Hepatocyte (in vitro differentiated cells): ENCODE measurements at places on chromosomes 3 and 15. TPM values are rescaled to one million over a fixed set of nuclear protein-coding genes. Genes with fewer than 3 reads are reported as not detected.

Gene TMEM207
- 2.1 and 2.9 TPM in 2 replicates for total RNA-seq

DNA sequence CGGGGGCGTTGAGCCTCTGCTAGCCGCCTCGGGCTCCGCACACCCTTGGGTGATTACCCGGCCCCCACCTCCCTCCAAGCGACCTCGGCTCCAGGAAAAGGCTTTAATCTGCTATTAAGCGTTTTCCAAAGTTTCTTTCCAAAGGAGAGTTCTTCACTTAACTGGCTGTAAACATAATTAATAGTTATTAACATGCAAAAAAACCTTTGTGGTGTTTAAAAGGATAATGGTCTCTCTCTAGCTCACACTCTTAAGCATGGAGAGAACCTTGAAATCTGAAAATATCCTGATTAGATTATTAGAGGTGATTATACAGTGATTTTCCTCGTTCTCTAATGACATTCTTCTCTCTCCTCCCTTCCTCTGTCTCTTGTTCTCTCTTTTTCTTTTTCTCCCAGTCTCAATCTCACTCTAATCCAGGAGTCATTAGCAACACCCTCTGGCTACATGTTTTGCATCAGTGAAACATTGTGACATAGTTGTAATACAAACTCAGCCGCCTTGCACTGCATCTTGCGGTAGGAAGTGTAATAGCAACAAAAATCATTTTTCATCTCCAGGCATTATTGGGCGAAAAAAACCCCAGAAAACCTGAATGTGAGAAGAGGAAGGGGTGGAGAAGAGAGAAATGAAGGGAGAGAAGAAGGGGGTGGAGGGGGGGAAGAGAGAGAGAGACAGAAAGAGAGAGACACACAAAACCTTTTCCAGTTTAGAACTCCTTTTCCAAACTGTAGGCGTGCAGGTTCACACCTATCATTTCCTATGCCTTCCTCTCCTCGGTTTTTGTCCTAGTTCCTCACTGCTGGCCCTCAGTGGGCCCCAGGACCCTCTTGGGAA lies 24.4 kb downstream of the NR2F2 start:
- H3K36me3 ChIP-seq = no peaks in the 10 kb centered on the region
- H3K4me1 ChIP-seq = peaks cover 9% of the 10 kb centered on the region
- no peak overlapping the region for H3K27ac ChIP-seq
- peak; percentile 57 for DNase-seq
- H3K4me3 ChIP-seq = no peak overlapping the region
- peaks cover 90% of the 10 kb centered on the region for H3K27me3 ChIP-seq

Gene PLAAT1
- total RNA-seq = 0.87 and 1.9 TPM in 2 replicates

- peaks cover 5% of the 10 kb centered on the region for H3K4me1 ChIP-seq
- DNase-seq = no peak
- H3K27me3 ChIP-seq = no peaks in the 10 kb centered on the region
- no peak overlapping the region for H3K27ac ChIP-seq
- no peak overlapping the region for H3K4me3 ChIP-seq
These were observed 151.8 kb downstream of the GMNC start for GRCh38 chr3:190710723-190711122.

DNA sequence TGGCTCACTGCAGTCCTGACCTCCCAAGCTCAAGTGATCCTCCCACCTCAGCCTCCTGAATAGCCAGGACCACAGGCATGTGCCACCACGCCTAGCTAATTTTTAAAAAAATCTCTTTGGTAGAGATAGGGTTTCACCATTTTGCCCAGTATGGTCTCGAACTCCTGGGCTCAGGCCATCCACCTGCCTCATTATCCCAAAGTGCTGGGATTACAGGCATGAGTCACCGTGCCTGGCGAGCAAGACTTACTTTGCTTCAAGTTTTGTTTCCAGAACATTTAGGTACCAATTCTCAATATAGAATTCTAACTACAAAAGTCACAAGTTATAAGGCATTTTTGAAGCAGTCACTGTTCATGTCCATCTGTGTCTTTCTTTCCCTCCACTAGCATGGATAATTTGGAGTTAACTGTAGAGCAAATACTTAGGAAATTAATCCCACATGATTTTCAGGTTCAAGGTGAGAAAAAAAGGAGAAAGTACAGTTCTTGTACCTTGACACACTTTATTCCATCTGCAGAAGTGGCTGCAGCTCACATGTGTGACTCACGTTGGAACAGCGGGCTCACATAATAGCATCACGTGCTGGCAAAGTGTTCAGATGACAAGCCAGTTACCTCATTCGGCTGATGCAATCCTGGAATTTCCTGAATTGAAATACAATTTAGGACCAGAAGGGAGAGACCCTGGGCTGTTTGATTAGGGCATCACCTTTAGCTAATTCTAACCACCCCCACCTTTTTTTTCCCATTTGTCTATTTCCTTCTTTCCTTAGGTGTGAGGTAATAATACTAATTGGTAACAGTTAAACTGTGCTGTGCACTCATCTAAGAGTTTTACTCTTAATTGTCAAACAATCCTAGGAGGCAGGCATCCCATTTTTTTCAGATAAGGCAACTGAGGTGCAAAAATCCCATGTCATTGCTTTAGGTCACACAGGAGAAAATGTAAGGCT lies 46.9 kb upstream of the NEDD4 start:
- peak; percentile 94 for DNase-seq
- no peak overlapping the region for H3K4me3 ChIP-seq
- H3K4me1 ChIP-seq = peaks cover 50% of the 10 kb centered on the region
- H3K36me3 ChIP-seq = no peaks in the 10 kb centered on the region
- peak overlapping the region; percentile 96 for H3K27ac ChIP-seq

Gene ADGRG7
- 33.3 and 34.1 TPM in 2 replicates for total RNA-seq

Gene TRAT1
- not detected in 2 replicates for total RNA-seq

DNA sequence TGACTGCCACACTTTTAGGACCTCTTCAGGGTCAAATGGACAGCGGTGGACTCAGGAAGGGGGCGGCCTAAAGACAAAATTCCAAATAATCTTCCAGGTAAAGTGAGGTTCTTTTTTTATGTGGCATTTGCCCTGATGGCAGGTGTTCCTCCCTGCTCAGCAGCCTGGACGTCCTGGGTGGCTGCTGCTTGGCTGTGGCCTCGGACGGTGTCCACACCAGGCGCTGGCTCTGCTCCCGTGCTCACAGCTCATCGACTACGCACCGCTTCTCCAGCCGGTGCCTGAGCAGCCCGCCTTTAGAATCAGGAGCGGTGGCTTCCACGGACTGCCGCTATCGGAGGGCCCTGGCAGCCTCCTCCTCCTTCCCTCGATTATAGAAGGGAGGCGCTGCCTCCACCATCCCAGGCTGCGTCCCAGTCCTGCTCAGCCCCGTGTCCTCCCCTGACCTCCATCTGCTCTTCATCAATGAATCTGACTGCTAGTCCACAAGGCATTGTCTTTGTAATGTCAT lies 41.9 kb downstream of the PCSK6 start:
- no peaks in the 10 kb centered on the region for H3K27me3 ChIP-seq
- H3K4me3 ChIP-seq = no peak overlapping the region
- no peak for DNase-seq
- peaks cover 29% of the 10 kb centered on the region for H3K4me1 ChIP-seq
- H3K36me3 ChIP-seq = no peaks in the 10 kb centered on the region

Gene ARMC8
- total RNA-seq = 47.0 and 52.4 TPM in 2 replicates

DNA sequence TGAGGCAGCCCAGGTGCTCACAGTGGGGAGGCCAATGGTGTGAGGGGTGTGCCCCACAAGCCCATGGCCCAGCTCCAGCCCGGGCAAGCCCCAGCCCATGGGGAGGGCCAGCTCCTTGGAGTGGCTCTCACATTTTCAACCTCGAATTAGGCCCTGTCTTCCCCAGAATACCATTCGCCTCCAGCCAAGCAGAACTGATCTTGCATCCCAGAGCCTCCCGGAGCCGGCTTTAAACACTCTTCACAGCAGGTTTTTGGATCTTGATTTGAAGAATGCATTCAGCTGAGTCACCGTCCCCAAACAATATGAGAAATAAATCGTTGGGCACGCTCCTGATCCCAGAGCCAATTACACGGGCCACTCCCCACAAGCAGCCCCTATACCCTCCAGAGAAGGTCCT lies 23.7 kb downstream of the TPRA1 start:
- H3K27me3 ChIP-seq = no peaks in the 10 kb centered on the region
- no peak for DNase-seq
- H3K4me3 ChIP-seq = no peak overlapping the region
- no peaks in the 10 kb centered on the region for H3K4me1 ChIP-seq

DNA sequence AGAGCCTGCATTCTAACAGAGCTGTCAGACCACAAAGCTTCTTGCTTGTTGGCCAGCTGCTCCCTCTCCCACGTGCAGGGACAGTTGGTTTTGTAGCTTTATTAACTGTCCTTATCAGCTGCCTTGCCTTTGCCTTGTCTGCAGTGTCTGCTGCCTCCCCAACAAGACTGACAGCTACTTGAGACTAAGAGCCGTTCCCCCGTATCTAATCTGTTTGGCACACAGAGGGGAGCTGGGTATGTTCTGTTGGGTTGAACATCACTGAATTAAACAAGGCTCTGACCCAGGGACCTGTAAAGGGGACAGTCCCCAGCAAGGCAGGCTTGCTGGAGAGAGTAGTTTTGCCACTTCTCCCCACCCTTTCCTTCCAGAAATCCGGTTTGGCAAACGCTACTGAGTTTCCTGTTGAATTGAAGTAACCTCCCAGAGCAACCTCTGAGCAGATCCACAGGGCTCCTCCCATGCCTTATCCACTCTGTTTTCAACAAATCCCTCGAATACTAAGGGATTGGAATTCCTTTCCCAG lies 116.1 kb downstream of the ANP32A start:
- DNase-seq = peak; percentile 44
- H3K27ac ChIP-seq = no peak overlapping the region
- H3K36me3 ChIP-seq = no peaks in the 10 kb centered on the region
- no peak overlapping the region for H3K4me3 ChIP-seq

GRCh38 chr15:41683955-41684354 lies 23.8 kb downstream of the MGA start:
- no peak overlapping the region for H3K27ac ChIP-seq
- H3K4me3 ChIP-seq = no peak overlapping the region
- no peaks in the 10 kb centered on the region for H3K36me3 ChIP-seq
- peaks cover 8% of the 10 kb centered on the region for H3K4me1 ChIP-seq

- no peak overlapping the region for H3K27ac ChIP-seq
- H3K36me3 ChIP-seq = no peaks in the 10 kb centered on the region
- H3K4me3 ChIP-seq = no peak overlapping the region
- DNase-seq = no peak
- H3K4me1 ChIP-seq = peaks cover 2% of the 10 kb centered on the region
- no peaks in the 10 kb centered on the region for H3K27me3 ChIP-seq
These were observed 9.6 kb upstream of the CLDN16 start for GRCh38 chr3:190378240-190378891.

DNA sequence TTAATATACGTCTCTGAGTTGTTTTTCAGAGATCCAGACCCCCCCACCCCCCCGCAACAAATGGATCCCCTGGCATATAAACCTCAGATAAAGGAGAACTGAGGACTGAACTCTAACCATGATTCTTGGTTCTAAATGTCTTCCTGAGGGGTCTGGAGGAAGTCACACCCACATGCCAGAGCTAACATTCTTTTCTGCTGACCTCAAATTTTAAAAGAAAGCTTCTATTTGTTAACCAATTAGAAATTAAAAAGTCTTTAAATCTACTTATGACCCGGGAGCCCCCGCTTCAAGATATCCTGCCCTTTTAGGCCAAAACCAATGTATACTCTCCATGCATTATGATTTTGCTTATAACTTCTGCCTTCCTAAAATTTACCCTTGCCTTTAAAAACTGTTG lies 188.3 kb downstream of the ECT2 start:
- no peak overlapping the region for H3K27ac ChIP-seq
- no peak overlapping the region for H3K4me3 ChIP-seq
- DNase-seq = no peak

GRCh38 chr3:170572665-170573253 lies 13.1 kb downstream of the SLC7A14 start:
- H3K4me3 ChIP-seq = no peak overlapping the region
- peak; percentile 41 for DNase-seq
- no peak overlapping the region for H3K27ac ChIP-seq
- H3K27me3 ChIP-seq = no peaks in the 10 kb centered on the region
- H3K36me3 ChIP-seq = no peaks in the 10 kb centered on the region

Gene A4GNT
- 0.16 and 0.67 TPM in 2 replicates for total RNA-seq

DNA sequence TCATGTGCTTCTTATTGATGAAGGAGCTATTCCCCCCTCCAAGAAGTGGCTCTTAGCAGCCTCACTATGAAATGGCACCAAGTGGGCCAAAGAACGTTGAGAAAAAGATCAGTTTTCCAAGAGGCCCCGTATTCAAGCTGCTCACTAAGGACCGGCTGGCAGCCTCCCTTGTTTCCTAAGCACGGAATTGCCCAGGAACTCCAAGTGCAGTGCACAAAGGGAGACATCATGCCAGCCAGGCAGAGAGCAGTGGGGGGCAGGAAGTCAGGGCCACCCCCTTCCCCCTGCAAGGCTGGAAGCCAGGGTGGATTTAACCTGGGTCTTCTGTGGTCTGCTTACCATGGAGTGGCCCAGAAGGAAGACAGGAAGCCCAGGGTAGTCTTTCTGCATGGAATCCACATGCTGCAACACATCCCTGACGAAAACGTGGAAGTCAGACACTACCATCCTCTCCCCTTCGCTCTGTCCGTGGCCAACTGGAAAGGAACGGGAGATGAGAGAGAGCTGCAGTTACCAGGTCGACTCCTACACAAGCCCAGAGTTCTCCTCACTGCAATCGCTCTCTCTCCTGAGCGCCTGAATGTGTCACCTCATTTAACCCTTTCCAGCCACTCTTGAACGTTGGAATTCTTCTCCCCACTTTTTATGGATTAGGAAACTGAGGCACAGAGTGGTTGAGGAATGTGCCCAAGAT lies 49.5 kb downstream of the ABTB1 start:
- no peak overlapping the region for H3K27ac ChIP-seq
- DNase-seq = no peak
- H3K36me3 ChIP-seq = no peaks in the 10 kb centered on the region
- H3K27me3 ChIP-seq = no peaks in the 10 kb centered on the region
- H3K4me1 ChIP-seq = peaks cover 4% of the 10 kb centered on the region
- no peak overlapping the region for H3K4me3 ChIP-seq

Gene RHOV
- total RNA-seq = 1.2 and 1.7 TPM in 2 replicates

- H3K36me3 ChIP-seq = no peaks in the 10 kb centered on the region
- H3K4me3 ChIP-seq = no peak overlapping the region
- no peaks in the 10 kb centered on the region for H3K4me1 ChIP-seq
- H3K27me3 ChIP-seq = no peaks in the 10 kb centered on the region
- DNase-seq = no peak
- no peak overlapping the region for H3K27ac ChIP-seq
These were observed 153.9 kb downstream of the CPNE4 start for GRCh38 chr3:131880948-131881347.

GRCh38 chr3:170222647-170223541 lies 670 bp downstream of the PRKCI start:
- H3K4me3 ChIP-seq = peak overlapping the region; percentile 65
- no peaks in the 10 kb centered on the region for H3K27me3 ChIP-seq
- peak overlapping the region; percentile 95 for H3K27ac ChIP-seq
- H3K4me1 ChIP-seq = peaks cover 22% of the 10 kb centered on the region
- DNase-seq = peak; percentile 63

DNA sequence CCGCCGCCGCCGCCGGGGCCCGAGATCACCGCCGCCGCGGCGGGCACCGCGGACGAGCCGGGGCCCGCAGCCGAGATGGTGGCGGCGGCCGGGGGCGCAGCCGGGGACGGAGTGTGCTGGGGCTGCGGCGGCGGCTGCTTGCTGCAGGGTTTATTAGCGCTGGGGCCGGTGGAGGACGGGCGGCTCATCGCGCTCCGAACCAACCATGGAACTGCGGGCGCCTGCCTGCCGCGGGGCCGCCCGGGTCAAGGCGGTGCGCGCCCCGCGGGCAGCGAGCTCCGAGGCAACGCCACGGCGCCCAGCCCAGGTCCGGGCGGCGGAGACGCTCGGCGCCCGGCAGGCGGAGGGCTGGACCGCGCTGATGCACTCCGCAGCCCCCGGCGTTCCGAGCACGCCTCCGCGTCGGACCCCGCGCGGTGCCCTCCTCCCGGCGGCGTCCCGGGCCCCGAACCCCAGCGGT lies 277 bp downstream of the SIAH2 start:
- DNase-seq = peak; percentile 33
- H3K27ac ChIP-seq = peak overlapping the region; percentile 97
- H3K4me1 ChIP-seq = peaks cover 40% of the 10 kb centered on the region
- no peaks in the 10 kb centered on the region for H3K36me3 ChIP-seq
- H3K4me3 ChIP-seq = peak overlapping the region; percentile 71
